HFFc6 (cell line): ENCODE measurements at places on chromosomes 6 and 20.

DNA sequence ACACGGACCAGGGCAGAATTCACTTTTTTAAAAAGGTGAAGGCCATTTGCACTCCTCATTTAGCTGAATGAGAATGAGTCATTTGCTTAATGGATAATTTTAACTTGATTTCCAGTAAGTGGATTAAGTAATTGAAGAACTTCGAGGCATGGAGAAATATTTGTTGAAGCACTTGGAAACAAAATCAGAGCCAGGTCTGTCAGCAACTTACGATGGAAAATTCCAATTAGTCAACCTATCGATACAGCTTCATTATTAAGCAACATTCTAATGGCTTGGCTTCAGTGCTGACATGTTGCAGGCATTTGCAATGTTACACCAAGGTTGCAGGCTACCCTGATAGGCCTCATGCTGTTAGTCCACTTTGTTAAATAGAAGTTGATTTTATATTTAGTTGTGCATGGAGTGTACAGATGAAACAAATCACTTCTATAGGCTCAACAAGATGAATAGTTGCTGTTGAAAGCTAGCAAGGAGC, 423.5 kb upstream of the SLC35B3 start:
- no peak for DNase-seq

DNA sequence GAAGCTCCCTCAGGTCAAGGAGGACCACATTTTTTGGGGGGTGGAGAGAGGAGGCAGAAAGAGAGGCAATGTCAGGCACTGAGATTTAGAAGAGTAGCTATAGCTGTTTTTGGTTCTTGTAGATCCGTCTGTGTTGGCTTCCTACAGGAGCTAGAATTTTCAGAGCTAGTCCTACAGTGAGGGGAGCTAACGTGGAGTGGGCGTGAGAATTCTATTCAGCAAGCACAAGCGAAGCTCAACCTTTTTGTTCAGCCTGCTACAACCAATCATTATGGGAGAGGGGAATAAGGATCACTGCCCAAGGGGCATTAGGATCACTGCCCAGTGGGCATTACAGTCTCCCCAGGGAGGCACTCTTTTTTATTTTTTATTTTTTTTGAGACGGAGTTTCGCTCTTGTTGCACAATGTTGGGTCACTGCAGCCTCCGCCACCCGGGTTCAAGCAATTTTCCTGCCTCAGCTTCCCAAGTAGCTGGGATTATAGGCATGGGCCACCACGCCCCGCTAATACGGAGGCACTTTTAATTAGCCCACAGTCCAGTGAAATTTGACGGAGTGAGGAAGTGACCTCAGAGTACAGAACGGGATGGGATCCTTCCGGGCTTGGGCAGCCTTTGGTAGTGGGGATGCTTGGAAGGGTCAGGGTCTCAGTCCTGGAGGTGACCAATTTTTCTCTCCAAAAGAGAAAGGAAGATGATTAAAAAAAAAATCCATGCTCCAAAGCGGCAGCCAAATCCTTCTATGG, 1.1 kb upstream of the PANK2 start:
- DNase-seq: peak; percentile 29

DNA sequence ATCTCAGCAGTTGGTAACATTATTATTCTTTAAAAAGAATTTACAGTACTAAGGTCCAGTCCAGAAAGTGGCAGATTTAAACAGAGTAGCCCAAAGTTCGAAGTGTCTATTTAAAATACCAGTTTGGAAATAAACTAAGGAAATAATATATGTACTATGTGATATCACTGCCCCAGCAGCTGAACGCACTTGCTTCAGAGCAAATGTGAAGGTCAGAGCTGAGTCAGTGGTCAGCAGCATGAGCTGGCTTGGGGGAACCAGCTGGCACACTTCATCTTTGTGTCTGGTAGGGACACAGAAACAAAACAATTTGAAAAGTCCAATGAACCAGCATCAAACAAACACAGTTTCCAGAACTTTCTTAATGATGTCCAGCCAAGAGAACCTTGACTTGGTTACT, 15.4 kb downstream of the TMEM14B start:
- no peak for DNase-seq

DNA sequence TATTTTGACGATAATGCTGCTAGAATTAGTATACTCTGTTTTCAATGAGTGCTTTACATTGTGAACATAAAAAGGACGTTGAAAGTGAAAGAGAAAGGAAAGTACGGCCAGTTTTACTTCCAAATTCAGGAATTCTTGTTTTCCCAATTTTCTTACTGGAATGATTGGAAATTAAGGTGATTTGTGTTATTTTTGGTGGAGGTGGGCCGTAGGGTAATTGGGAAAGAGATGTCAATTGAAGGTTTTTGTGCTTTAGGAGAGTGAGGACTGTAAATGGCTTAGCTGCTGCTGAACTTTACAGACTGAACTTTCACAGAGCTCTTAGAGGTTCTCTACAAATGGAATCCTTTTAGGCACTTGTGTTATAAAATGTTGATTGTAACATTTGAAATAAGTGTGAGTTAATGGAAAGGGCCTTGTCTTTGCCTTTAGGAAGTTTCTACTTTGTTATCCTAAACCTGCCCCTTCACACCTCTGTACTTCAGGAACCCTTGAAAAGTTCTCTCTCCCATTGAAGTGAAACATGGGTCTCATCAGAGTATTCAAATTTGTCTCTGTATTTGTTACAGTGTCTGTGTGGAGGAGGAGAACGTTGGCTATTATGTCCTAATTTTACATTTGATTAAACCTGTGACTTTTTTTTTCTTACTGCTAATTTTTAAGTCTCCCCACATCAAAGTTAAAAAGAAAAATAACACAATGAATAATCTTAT, 256.4 kb downstream of the ARID1B start:
- DNase-seq: no peak

DNA sequence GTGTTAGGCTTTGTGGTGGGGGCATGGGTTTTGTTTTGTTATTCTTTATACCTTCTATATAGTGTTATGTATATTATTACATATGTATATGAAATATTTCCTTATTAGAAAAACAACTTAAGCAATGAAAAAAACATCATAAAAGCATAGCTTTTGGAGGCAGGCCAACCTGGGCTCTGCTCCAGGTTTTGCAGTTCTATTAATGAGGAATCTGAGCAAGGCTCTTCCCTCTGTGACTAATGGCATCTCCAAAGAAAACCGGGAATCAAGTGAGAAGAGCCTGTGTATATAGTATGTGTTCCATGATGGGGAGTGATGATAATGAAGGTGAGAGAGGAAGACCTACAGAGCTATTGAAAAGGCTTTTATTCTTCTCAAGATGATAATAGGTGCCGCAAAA, 291.1 kb downstream of the CLIC5 start:
- peak; percentile 73 for DNase-seq

DNA sequence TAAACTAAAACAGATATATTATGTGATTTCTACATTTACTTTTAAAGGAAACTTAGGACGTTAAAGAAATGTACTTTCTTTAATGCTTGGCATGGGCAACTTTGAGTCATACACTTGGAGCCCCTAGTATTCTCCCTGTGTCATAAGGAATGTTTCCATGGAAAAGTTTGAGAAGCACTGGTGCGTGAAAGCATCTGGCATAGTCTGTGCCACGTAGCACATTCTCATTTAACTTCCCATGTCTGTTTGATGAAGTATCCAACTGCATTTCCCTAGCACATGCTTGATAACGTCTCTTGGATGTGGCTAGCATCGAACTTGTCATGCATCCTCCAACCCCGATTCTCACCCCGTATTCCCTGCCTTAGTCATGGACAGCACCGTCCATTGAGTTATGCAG, 172.0 kb downstream of the TBC1D7 start:
- no peak for DNase-seq

DNA sequence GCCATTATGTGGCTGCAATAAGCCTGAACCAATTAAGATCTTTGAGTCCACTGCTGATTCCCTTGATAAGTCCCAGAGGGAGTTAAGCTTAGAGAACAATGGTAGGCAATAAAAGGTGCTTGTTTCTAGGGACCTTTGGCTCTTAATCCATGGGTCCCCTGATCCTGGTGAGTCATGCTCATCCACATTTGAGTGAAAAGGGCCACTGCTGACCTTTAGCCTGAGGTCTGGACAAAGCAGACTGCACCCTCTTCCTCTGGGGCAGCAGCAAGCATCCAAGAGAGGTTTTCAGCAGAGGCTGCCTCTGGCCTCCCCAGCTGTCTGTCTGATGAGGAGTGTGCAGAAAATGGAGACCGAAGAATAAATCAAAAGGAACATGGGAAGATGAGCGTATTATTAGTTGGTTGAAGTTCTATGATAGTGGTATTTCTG, 16.1 kb upstream of the SCGN start:
- no peak for DNase-seq

- DNase-seq: peak; percentile 60
Measured at GRCh38 chr20:46746956-46747526, 37.6 kb downstream of the SLC2A10 start.

GRCh38 chr20:51164731-51165130, 141.8 kb upstream of the KCNG1 start:
- DNase-seq: no peak

GRCh38 chr20:10924644-10925201, 250.9 kb upstream of the JAG1 start:
- DNase-seq: peak; percentile 42

GRCh38 chr6:162238675-162239074, 488.9 kb downstream of the PRKN start:
- DNase-seq: no peak

DNA sequence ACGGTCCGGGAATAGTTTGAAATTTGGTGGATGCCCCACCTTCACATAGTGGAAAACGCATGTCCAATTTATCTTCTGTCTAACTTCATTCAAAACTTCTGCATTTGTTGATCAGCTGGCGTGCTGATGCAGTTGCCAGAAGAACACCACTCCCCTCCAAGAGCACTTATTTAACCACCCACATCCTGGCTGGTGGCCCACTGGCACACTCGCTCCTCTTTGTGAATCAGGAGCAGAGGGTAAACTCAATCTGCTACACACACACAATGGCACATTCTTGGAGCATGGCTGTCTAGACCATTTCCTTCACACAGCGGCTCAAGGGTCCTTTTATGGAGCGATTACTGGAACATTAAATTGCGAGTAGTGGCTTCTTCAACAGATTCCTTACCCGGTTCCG, 55.1 kb upstream of the CEP162 start:
- no peak for DNase-seq

GRCh38 chr6:111381123-111381522, 101.9 kb downstream of the REV3L start:
- no peak for DNase-seq

DNA sequence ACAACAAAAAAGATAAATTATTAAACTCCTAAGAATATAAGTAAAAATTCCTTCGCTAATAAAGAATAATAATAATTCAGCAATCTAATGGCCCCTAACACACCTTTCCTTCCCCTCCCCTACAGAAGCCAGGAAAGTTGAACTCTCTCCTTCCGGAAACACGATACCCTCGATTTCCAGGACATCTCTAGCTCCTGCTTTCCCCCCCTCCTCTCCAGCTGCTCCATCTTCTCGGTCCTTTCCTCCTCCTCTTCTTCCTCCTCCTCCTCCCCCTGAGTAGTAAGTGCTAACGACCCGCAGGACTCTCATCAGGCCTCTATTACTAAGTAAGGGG, 603 bp downstream of the TASP1 start:
- DNase-seq: no peak

GRCh38 chr6:80454661-80455365, 348.3 kb downstream of the BCKDHB start:
- DNase-seq: peak; percentile 13

DNA sequence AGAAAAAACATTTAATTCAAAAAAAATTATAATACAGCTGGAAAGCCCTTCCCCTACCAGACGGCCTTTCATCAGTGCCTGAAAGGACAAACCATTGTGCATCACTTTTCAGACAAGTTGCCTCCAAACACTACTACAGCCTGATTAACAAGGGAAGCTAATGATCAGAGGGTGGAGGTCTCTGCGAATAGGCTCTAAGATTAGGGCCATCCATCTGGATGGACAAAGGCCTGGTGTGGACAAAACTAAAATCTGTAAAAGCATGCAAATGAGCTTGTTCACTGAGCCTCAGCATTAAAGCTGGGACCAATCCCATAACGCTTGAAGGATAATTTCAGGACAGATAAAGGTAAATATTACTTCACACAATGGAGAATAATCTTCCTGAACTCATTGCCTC, 228.7 kb upstream of the PLN start:
- no peak for DNase-seq

DNA sequence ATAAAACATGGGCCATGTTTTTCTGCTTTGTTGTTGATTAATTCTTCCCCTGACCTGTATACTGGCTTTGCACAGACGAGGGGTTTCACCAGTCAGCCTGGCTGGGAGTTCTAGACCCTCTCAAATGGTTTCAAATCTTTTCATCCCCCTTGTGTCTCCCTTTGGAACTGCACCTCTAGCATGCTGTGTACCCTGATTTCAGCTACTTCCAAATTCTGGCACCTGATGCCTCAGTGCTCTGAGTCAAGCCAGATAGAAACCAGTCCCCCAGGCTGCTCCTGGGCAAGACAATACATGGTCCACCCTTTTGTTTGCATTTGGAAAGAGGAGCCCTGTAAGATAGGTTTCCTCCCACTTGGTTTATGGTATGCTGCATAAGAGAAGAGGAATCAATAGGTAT, 290.2 kb downstream of the BTBD3 start:
- no peak for DNase-seq

GRCh38 chr6:132490478-132491204, 22.3 kb downstream of the STX7 start:
- DNase-seq: no peak

DNA sequence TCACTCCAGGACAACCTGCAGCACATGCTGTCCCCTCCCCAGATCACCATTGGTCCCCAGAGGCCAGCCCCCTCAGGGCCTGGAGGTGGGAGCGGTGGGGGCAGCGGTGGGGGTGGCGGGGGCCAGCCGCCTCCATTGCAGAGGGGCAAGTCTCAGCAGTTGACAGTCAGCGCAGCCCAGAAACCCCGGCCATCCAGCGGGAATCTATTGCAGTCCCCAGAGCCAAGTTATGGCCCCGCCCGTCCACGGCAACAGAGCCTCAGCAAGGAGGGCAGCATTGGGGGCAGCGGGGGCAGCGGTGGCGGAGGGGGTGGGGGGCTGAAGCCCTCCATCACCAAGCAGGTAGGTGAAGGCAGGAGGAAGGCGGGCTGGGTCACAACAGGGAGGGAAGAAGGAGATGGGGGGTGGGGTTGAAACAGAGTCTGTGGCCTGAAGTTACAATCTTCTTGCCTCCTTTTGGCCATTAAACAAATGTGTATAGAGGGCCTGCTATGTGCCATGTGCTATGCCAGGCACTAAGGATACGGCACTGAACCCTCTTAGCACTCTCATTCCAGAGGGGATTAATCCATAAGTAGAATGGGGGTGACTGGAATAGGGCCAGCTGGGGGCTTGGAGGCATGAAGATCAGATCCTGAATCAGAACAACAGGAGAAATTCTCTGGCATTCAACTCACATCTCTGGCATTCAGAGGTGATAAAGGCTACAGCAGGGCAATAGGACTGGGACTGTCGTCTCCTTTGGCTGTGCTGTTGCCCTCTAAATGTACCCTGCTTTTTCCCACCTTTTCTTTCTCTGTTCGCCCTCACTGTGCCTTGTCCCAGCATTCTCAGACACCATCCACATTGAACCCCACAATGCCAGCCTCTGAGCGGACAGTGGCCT, 10.5 kb upstream of the ZBTB9 start:
- no peak for DNase-seq

- no peak for DNase-seq
Measured at GRCh38 chr6:157201083-157201482, 122.2 kb downstream of the TMEM242 start.
